Purkinje cell (primary cell): ENCODE measurements at places on chromosomes 6 and 20. TPM values are rescaled to one million over a fixed set of nuclear protein-coding genes. Genes with fewer than 3 reads are reported as not detected.

FAM83B gene
- not detected in 2 replicates for polyA plus RNA-seq

PAX1 gene
- polyA plus RNA-seq: not detected in 2 replicates

ID1 gene
- polyA plus RNA-seq: 0.41 and 0.75 TPM in 2 replicates

BPIFB4 gene
- polyA plus RNA-seq: not detected in 2 replicates

EBF4 gene
- 0.52 TPM in 1 of 2 replicates, not detected in the other for polyA plus RNA-seq
